Temporal lobe (tissue), 4 donors: ENCODE measurements at places on chromosomes 4 and X. TPM values are rescaled to one million over a fixed set of nuclear protein-coding genes. Genes with fewer than 3 reads are reported as not detected.

RASGEF1B gene
- 26.8 TPM for total RNA-seq

TCEAL5 gene
- total RNA-seq = 9.1 TPM

SERTM2 gene
- under 0.01 TPM for total RNA-seq

NPY5R gene
- 32.0 TPM for total RNA-seq

ZMYM3 gene
- 26.3 TPM for total RNA-seq

SPATA18 gene
- total RNA-seq = 1.2 TPM

FAM133A gene
- 1.2 TPM for total RNA-seq

CXorf38 gene
- total RNA-seq = 9.3 TPM

STARD8 gene
- 2.5 TPM for total RNA-seq

RRH gene
- total RNA-seq = 0.25 TPM

SCD5 gene
- total RNA-seq = 271 TPM

RBM46 gene
- not detected for total RNA-seq

RTL5 gene
- 8.4 TPM for total RNA-seq

ASMTL gene
- 10.1 TPM for total RNA-seq

ESX1 gene
- not detected for total RNA-seq

SGMS2 gene
- 2.5 TPM for total RNA-seq

GUCY1B1 gene
- 52.4 TPM for total RNA-seq
